NB4 (cell line): ENCODE measurements at places on chromosomes 13 and 19.

DNA sequence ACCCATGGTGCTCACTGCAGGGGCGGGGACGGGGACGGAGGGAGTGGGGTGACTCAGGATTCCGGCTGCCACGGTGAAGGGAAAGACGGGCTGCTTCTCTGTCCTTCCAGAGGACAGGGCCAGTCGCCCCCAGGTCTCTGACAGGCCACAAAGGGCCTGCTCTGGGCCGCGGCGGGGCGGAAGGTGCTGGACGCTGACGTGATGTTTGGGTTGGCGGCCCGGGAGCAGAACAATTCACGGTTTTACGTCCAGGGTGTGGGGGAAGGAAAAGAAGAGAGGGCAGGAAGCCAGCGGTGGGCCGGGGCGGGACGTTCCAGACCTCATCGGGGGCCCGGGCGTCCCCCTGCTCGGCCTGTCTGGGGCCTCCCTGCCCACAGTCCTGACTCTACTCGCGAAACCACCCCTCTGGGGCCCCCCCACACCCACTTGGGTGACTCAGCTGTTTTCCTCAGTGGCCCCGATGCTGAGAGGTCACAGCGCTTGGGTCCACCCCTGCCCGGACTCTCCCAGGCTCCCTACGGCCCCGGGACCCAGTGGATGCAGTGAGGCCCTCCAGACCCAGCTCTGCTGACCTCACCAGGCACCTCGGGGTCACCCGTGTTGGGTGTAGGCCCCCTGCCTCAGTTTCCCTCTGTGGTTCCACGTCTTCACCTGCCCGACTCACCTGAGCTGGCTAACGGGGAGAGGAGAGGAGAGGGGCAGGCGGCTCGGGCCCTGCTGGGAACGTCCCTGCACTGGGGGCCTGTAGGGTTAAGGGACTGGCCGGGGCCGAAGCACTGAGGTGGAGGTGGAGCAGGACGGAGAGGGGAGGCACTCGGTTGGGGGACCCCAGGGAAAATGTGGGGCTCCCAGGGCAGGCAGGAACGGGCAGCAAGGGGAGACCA lies 29.2 kb downstream of the PIP5K1C start:
- no peak for DNase-seq

DNA sequence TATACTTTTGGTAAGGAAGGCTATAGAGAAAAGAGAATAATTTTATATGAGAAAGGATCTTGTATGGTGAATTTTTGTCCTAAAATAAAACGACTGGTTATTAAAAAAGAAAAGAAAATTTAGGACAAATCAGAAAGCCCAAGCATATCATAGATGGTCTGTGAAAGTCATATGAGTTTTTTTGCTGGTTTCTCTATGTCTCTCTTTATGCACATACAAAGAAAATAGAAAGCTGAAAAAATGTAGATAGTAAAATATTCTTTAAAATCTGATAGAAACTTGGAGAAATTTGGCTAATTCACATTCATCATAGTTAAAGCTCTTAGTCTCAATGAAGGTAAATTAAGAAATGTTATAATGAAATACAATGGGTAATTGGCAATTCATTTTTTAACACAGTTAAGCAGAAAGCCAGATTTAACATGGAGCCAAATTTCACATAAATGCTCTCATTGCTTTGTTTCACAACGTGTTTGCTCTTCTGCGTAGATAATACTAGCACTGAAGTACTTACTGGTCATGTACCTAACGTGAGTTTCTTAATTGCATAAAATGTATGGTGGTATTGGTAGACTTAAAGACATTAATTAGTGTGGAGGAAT lies 621.5 kb upstream of the ATXN8OS start:
- DNase-seq: no peak

DNA sequence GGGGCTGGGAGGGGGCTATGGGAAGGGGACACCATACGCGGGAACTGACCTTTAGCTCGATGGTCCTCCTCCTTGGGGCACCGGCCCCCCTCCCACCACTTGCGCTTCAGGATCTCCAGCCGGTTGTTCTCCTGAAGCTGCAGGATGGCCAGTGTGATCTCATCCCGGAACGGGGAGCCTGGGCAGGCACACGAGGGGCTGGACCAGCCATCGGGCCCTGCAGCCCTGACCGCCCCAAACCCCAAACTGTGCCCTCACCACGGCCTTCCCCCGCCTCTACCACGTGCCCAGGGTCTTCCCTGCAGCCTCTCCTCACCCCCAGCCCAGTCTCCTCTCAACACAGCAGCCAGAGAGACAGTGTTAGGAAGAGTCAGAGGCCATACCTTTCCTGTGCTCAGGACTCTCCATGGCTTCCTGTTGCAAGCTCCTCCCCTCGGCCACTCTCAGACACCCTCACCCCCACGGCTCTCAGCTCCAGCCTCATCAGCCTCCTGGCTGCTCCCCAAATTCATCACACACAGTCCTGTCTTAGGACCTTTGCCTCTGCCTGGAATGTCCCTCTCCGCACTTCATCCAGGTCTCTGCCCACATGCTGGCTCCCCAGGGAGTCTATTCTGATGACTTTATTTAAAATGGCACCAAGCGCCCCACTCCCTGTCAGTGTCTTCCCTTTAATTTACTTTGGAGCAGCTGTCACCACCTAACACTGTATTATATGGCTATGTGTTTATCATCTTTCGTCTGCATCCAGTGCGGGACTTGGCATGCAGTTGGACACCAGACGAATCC lies 9.7 kb upstream of the ATP1A3 start:
- DNase-seq: no peak

DNA sequence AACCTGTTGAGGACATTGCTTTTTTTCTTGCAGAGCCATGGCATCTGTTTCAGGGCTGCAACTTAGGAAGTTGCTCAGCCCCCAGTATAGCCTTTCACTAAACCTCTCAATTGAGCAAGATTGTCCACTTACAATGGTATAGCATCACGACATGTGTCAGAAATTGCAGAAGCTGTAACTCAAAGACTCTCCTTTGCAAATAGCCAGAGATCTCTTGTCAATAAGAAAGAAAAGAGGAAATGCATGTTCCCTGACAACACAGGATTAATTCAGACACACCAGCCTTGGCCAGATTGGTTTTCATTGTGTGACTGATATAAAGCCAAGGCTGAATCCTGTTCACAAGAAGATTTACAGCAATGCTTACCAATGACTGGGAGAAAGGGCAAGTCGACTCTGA lies 38.7 kb upstream of the CYSLTR2 start:
- DNase-seq: peak; percentile 68

DNA sequence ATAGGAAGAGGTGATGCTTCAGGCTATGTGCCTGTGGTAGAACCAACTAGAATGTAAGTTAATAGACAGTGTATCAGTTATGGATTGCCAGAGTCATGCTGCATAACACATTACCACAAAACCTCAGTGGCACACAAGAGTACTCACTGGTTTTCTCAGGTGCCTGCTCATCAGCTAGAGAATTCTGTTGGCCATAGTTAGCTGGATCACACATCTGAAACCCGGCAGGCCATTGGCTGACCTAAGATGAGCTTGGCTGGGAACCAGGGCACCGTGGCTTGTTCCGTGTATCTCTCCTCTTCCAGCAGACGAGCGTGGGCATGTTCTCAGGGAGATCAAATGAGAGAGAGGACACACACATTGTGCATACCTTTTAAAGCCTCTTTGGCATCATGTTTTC lies 76.7 kb downstream of the TEX26 start:
- no peak for DNase-seq

DNA sequence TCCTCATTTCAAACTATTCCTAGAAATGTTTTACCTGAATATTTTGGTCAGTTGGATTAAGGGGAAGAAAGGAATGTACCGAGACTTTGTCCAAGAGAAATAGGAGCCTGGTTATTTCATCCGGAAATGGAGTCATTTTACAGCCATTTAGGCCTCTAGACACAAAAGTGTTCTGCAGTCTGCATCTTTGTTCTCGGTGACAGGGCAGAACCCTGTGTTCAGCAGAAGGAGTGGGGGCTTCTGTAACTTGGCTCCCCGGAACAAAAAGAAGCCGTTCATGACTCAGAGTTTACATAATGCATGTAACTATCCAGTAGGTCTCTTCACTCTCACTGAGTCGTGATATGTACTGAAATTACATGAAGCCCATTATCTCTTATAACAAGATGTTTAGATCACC lies 21.6 kb upstream of the FNDC3A start:
- no peak for DNase-seq

DNA sequence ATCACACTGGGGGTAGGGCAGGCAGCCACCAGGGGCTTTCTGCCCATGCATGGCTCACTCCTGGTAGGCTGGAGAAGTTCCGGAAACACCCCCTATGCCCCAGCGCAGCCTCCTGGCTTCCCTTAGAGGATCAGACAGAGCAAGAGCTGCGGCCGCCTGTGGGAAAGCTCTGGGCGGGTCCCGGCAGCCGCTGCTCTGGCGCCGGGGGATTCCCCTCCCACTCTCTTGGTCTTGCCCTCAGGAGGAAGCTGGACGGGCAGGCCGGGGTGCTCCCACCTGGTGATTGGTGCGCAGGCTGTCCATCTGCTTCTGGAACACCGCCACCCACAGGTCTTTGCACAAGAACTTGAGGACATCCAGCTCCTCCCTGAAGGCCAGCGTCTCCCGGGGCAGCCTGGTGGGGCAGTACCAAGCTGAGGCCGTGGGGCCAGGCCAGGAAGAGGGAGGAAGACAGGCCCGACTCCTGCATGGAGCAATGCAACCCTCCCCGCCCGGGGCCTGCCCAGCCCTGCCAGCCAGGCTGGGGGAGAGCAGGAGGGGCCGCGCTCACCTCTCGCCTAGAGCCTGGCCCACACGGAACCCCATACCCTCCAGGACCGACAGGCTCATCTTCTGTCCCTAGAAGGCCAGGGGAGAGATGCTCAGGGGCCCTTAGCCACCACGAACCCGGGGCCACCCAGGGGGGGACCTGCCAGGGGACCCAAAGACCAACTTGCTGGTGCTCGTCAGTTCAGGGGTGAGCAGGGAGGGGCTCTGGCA lies 4.0 kb upstream of the NKPD1 start:
- DNase-seq: peak; percentile 88

- no peak for DNase-seq
Measured at GRCh38 chr19:43498233-43498842, 6.2 kb downstream of the PHLDB3 start.

DNA sequence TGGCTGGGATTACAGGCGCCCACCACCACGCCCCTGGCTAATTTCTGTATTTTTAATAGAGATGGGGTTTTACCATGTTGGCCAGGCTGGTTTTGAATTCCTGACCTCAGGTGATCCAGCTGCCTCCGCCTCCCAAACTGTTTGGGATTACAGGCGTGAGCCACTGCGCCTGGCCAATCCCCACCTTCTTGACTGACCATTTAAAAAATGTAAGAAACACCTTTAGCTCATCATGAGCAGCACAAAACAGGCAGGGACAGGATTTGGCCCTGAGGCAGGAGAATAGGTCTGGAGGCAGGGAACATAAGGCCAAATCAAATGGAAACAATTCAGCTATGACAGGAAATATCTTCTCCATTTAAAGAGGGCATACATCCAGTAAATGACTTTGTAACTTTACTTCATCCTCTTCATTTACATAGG lies 1.4 kb upstream of the MPV17L2 start:
- DNase-seq: no peak

- DNase-seq: no peak
Measured at GRCh38 chr13:46289260-46289955, 77.7 kb downstream of the LRRC63 start.

GRCh38 chr13:109788372-109789111 lies 2.2 kb upstream of the IRS2 start:
- DNase-seq: peak; percentile 55

- no peak for DNase-seq
Measured at GRCh38 chr19:8840708-8841107, 8.5 kb downstream of the MBD3L1 start.

DNA sequence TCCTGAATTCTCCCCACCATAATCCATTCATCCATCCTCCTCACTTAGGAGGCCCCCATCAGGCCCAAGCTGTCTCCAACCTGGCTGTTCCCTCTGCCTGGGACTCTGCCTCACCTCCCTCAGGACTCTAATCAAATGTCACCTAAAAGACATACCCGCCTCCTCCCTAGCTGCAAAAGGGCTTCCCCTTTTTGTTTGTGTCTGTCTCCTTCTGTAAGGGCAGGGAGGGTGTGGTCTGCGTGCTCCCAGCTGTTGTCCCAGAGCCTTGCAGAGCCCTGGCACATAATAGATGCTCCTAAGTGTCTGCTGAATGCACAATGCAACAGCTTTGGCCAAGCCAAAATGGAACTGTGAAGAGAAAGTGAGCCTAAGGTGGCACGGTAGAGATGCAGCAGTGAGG lies 4.4 kb downstream of the TRIR start:
- peak; percentile 48 for DNase-seq

DNA sequence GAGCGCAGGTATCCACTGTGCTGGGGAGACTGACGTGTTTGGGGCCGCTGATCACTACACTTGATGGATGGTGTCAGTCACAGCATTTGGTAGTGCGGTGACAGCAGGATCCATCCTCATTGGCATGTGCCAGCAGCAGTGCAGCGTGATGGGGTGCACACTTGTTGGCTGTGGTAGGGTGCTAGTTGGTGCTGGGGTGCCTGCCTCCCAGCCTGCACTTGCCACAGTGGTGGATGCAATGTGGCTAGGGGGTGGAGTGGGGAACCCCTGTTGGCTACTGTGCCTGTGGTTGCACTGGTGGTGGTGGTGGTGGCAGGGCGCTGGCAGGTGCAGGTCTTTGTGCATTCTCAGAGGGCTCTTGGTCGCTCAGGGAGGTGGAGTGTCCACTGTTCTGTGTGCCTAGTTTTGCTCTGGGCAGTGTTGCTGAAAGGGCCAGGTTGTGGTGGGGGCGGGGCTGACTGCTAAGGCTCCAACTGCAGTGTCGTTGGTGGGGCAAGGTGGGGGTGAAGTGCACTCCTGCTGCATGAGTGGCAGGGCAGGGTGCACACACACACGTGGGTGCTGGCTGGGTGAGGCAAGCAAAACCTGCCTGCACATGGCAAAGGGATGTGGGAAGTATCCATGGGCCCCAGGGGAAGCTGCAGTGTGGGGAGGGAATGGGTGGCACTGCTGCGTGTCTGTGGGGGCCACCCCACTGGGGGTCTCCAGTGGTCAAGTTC lies 84.8 kb downstream of the ZMYM2 start:
- DNase-seq: no peak

DNA sequence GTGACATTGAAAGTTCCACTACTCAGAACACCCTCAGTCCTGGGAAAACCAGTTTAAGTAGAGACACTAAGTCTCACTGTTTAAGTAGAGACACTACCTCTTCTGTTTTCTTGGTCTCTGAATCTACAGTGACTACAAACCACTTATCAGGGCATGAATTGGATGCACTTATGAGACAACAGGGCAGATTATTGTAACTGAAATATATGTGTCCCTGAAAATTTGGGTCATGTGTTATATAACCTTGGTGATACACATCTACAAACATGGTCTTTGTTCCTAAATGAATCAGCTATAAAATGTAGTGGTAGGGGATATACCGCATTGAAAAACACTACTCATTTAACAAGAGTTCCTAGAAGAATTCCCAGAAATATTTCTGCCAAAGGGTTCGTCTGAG lies 55.7 kb downstream of the SERP2 start:
- no peak for DNase-seq
